ENCODE measurements at places on chromosomes 12 and 14. TPM values are rescaled to one million over a fixed set of nuclear protein-coding genes. Genes with fewer than 3 reads are reported as not detected.

The ACRBP gene
- polyA plus RNA-seq: 10.2 TPM

The RGS6 gene
- not detected for polyA plus RNA-seq

The RESF1 gene
- polyA plus RNA-seq: 82.9 TPM

The PLA2G1B gene
- polyA plus RNA-seq: not detected
